Gastrocnemius medialis (tissue), 4 donors: ENCODE measurements at places on chromosomes 1 and 21.

DNA sequence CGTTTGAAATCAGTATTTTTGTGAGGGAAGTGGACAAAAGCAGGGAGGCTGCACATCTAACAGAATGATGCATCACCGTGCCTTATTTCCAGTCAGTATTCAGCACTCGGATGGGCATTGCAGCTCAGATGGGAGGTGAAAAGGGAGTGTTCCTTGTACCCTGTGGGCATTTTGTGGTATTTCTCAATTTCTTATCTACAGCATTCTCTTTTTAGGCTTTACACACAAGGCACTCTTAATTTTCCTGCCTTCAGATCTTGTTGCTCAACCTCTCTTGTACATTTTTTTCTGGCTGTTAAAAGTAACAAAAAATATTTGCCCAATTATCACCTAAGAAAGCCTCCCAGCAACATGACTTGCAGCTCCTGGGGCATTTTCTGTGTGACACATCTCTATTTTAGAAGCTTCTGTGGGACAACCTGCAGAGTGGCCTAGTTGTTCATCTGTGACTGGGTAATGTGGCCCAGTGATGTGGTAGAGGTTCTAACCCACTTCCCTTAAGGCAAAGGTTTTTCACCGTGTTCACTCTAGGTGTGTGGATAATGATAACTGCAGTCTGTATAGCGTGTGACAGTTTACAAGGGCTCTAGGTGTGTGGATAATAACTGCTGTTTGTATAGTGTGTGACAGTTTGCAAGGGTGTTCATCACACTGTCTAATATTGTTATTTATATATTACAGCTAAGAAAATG is 257.2 kb downstream of the PTGER3 start:
- DNase-seq: no peak

- DNase-seq: no peak
Observed at GRCh38 chr21:21383126-21383525, 384.9 kb downstream of the NCAM2 start.

DNA sequence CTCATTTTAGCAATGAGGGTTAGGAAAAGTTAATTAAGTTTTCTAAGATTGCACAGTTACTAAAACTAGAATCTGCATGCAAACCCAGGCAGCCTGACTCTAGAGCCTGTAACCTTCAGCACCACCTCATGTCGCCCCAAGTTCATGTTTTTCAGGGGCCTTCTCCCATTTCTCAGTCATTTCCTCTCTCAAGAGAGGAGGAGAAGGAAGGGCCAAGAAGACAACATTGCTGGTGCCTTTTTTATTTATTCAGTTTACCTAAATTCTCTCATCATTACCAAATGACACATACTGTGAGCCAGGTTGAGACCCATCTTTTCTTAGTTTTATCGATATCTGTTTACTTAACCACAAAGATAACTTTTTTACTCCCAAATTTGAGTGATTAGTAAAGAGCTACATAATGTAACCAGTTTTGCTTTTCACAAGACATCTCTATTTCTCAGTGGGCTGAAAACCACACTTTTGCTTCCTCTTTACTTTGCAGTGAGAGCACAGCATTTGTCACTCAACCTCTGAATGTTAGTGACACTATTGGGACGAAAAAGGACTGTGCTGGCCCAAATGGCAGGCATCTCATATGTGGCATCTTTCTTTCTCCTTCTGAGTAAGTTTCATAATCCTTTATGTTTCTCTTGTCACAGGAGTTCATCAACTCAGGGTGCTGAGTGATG is at the start of gene CD101:
CD101 (plus strand) TSS at position 507 of the 674 bp plus-strand sequence; CDS start at position 565, 58 bp downstream.
- no peak for DNase-seq

- no peak for DNase-seq
Observed at GRCh38 chr1:168136709-168137514, at the start of gene GPR161. GPR161 (minus strand) TSS chr1:168136930; CDS start chr1:168104850, 32,080 bp downstream.

DNA sequence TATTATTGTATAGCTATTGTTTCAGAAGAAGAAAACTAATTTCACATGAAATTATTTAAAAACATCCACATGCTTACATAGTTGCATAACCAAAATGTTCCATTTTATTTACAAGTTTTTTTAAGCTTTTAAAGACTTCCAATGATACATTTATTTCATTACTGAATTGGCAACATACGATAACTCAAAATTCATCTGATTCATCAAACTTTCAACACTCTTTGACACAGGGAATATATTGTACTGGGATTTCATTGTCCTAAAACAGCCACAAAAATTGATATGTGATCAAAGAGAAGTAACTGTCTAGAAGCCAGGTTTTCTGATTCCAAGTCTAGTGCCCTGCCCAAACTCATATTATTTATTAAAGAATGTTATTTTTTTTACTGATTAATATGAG is 131.4 kb upstream of the USP24 start:
- DNase-seq: no peak
